Esophagus (tissue), 2 donors: ENCODE measurements at places on chromosomes 3 and 15. TPM values are rescaled to one million over a fixed set of nuclear protein-coding genes. Genes with fewer than 3 reads are reported as not detected.

Gene KLHL40
- polyA plus RNA-seq, result not detected

Gene CAMKV
- polyA plus RNA-seq, result 0.01 TPM

Gene TPRG1
- 61.0 TPM for polyA plus RNA-seq

Gene CHRD
- 2.2 TPM for polyA plus RNA-seq

Gene C3orf85
- polyA plus RNA-seq, result not detected

Gene GABRR3
- polyA plus RNA-seq, result not detected

Gene NDN
- 15.8 TPM for polyA plus RNA-seq

Gene WDR6
- polyA plus RNA-seq, result 79.0 TPM

Gene CPN2
- 0.02 TPM for polyA plus RNA-seq

Gene ZDHHC19
- 0.09 TPM for polyA plus RNA-seq

Gene STAC
- 0.49 TPM for polyA plus RNA-seq

Gene CGNL1
- 6.7 TPM for polyA plus RNA-seq

Gene KLF15
- polyA plus RNA-seq, result 8.2 TPM

Gene CCR1
- 0.61 TPM for polyA plus RNA-seq

Gene ECE2
- polyA plus RNA-seq, result not detected

Gene IQCF5
- polyA plus RNA-seq, result not detected

Gene NEDD4
- polyA plus RNA-seq, result 1.7 TPM

Gene PRTG
- 0.10 TPM for polyA plus RNA-seq

Gene EPHA3
- 0.18 TPM for polyA plus RNA-seq

Gene SLC22A14
- polyA plus RNA-seq, result 0.19 TPM

Gene SCN11A
- polyA plus RNA-seq, result not detected

Gene TMCO5A
- polyA plus RNA-seq, result not detected

Gene LEKR1
- 0.21 TPM for polyA plus RNA-seq

Gene PPM1L
- 2.7 TPM for polyA plus RNA-seq

Gene CDHR4
- not detected for polyA plus RNA-seq

Gene DUT
- 45.4 TPM for polyA plus RNA-seq

Gene CRTC3
- polyA plus RNA-seq, result 5.0 TPM

Gene CIB2
- 2.6 TPM for polyA plus RNA-seq

Gene UNC13C
- polyA plus RNA-seq, result under 0.01 TPM

Gene FMN1
- 2.1 TPM for polyA plus RNA-seq

Gene FSIP1
- polyA plus RNA-seq, result 0.21 TPM

Gene GJD2
- polyA plus RNA-seq, result 0.02 TPM

Gene RNF123
- 14.7 TPM for polyA plus RNA-seq

Gene PP2D1
- polyA plus RNA-seq, result not detected

Gene RTP3
- not detected for polyA plus RNA-seq

Gene SPINT1
- polyA plus RNA-seq, result 191 TPM

Gene OCA2
- polyA plus RNA-seq, result 1.2 TPM

Gene PPP2R3A
- 3.5 TPM for polyA plus RNA-seq

Gene RBMS3
- 1.1 TPM for polyA plus RNA-seq

Gene RRP9
- polyA plus RNA-seq, result 16.4 TPM

Gene BNC1
- polyA plus RNA-seq, result 7.1 TPM

Gene MINAR1
- 0.11 TPM for polyA plus RNA-seq

Gene SPPL2A
- polyA plus RNA-seq, result 21.7 TPM
